Fibroblast of skin of abdomen (primary cell): ENCODE measurements at places on chromosomes 3 and 15.

- no peak for DNase-seq
Observed at GRCh38 chr3:52120556-52121463, 33.4 kb downstream of the POC1A start.

GRCh38 chr3:117200962-117201361 is 491.4 kb downstream of the TUSC7 start:
- DNase-seq, result no peak

GRCh38 chr15:42270996-42271395 is 2.0 kb upstream of the GANC start:
- DNase-seq, result no peak

GRCh38 chr3:51385621-51386091 is 565 bp downstream of the MANF start:
- no peak for DNase-seq

GRCh38 chr15:40906991-40907802 is 12.9 kb downstream of the VPS18 start:
- peak; percentile 17 for DNase-seq

GRCh38 chr3:9946112-9947024 is 5.8 kb downstream of the PRRT3 start:
- DNase-seq, result peak; percentile 89

DNA sequence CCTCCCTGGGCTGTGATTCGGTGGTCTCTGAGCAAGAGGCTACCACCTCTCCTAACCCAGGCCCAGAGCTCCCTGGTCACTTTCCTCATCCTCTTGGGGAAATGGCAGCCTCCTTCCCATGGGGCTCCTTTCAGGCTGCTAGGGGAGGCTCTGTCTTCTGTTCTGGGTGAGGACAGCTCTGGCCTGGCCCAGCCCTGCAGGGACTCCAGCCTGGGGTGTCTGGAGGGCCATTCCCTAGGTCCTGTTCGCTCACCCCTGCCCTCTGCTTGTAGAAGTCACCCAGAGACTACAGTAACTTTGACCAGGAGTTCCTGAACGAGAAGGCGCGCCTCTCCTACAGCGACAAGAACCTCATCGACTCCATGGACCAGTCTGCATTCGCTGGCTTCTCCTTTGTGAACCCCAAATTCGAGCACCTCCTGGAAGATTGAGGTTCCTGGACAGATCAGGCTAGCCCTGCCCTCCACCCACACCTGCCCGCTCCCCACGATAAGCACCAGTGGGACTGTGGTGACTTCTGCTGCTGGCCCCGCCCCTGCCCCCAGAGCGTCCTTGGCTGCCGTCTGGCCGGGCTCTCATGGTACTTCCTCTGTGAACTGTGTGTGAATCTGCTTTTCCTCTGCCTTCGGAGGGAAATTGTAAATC is 30.9 kb downstream of the PRKCD start:
- DNase-seq, result no peak

GRCh38 chr3:15345608-15346137 is 13.3 kb upstream of the SH3BP5 start:
- DNase-seq, result no peak

DNA sequence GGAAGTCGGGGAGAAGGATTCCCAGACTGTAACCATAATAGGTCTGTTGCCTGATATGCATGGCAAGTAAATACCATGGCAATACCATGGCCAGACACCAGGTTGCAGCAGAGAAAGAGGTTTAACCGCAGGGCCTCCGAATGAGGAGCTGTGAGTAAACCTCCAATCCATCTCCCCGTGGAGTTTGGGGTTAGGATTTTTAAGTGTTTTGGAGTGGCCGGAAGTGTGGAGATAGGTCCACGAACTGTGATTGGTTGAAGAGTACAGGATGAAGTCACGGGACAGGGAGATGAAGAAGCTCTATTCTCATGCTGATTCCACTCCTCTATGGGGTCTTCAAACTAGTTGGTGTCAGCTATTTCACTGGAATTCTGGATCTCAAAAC is 127.9 kb downstream of the ST8SIA2 start:
- DNase-seq, result peak; percentile 83

DNA sequence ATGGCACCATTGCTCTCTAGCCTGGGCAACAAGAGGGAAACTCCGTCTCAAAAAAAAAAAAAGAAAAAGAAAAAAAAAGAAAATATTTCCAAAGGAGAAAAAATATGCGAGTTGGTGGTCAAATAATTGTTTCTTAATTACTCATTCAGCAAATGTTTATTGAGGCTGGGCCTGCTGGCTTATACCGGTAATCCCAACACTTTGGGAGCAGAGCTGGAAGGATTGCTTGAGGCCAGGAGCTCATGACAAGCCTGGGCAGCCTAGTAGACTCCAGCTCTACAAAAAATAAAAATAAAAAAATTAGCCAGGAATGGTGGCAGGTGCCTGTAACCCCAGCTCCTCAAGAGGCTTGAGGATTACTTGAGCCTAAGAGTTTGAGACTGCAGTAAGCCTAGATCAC is 4.1 kb downstream of the KNL1 start:
- peak; percentile 21 for DNase-seq

DNA sequence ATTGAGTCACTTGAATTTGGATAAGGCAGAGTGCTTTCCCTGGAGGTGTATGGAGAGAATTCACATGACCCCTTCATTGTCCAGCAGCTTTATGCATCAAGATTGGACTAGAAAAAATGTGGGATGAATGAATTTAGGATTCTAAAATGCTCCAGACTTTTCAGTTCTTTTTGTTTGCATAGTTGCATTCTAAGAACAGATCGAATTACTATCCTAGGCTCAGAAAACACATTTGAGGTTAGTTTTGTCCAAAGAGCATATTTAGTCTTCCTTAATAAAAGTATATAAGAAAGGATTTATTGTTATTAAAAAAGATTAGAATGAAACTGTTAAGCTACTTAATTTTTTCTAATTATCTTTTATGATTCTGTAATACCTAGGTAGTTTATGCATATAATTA is 127.4 kb downstream of the UBE2E2 start:
- DNase-seq, result no peak

DNA sequence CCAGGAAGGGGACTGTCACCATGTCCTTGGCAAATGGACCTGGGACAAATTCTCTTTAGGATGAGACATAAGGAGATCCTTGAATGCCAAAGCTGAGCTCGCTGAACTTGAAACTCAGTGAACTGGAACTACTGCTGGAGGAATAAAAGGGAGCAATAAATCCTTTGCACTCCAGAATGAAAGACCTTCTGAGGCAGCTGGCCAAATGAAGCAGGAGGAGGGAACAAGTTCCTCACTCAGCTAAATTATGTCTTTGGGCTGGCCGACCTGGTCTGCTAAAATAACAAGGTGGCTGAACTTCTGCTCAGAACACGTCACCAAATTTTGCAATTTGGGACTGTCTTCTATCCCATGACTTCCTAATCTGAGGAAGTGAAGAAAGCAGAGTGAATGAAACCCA is 314.7 kb downstream of the LPP start:
- DNase-seq, result no peak

GRCh38 chr3:159916052-159916451 is 72.6 kb upstream of the IL12A start:
- DNase-seq, result no peak

DNA sequence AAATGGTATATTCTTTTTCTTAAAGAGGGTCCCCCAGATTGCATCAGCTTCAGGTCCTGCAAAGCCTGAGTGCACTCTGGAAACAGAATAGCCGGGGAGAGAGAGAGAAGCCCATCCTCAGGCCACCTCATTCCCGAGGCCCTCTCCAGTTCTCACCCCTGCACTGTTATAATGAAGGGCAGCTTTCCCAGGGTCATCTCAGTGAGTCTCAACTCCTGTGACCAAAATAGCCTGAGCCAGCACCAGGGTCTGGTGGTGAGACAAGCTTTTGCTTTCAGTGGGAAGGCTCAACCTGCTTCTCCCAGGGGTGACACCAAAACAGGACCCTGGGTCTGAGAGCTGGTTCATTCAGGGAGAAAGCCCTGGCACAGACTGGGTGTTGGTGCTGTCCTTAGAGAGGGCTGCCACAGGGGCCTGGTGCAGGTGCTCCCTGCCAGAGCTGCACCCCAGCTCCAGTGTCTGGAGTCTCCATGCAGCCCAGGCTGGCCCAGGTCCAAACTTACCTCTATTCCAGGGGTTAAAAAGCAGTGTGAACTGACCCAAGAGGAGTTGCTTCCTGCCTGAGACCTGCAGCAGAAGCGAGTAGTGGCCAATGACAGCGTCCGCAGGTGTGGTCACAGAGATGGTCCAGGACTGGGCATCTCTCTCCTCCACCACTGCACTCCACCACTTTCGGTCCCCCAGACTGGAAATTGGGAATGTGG is 6.1 kb downstream of the EPB42 start:
- no peak for DNase-seq

- no peak for DNase-seq
Observed at GRCh38 chr3:50373146-50374051, 14.1 kb upstream of the TMEM115 start.

GRCh38 chr3:126528419-126528799 is 4.5 kb downstream of the CHST13 start:
- DNase-seq, result no peak

DNA sequence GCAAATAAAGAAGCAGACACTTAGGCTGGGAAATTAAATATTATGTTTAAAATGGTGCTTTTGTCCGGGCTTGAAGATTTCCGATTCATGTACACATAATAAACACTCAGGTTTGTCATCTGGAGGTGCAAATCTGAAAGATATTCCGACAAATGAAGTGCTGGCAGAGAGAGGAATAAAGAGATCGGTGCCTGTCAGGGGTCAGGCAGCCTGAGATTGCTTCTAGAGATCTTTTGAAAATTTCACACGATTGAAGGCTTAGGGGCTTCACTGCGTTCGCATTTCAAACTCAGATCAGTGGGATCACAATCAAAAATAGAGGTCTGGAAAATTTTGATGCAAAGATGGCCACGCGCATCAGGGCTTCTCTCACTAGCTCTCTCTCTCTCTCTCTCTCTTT is 33.2 kb downstream of the NR2F2 start:
- DNase-seq, result no peak

GRCh38 chr15:32098033-32098432 is 67.7 kb downstream of the CHRNA7 start:
- DNase-seq, result no peak

GRCh38 chr15:84702961-84703482 is 12.9 kb downstream of the SEC11A start:
- DNase-seq, result no peak

- no peak for DNase-seq
Observed at GRCh38 chr3:195269375-195270078, 1.4 kb downstream of the XXYLT1 start.

- DNase-seq, result no peak
Observed at GRCh38 chr3:186784820-186785494, 1.6 kb downstream of the EIF4A2 start.

DNA sequence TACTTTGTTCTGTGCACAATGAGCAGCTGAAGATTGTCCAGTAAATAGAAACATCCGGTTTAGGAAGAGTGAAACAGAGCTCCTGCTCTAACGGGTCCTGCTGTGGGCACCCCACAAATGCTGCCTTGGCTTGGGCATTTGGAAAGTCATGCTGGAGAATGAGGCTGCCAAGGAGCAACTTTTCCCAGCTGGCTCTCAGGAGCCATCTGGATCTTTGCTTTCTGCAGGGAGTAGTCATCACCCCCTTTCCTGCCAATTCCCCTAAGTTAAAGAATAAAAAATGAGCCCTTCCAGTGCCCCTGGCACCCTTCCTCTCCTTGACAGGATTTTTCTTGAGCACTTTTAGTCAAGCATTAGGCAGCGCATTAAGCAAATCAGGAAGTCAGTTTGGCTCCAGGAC is 90.0 kb downstream of the FAM43A start:
- DNase-seq, result no peak

GRCh38 chr3:184117636-184118035 is 17.5 kb upstream of the EIF2B5 start:
- no peak for DNase-seq

GRCh38 chr15:34688699-34689098 is 66.1 kb downstream of the GJD2 start:
- DNase-seq, result no peak

DNA sequence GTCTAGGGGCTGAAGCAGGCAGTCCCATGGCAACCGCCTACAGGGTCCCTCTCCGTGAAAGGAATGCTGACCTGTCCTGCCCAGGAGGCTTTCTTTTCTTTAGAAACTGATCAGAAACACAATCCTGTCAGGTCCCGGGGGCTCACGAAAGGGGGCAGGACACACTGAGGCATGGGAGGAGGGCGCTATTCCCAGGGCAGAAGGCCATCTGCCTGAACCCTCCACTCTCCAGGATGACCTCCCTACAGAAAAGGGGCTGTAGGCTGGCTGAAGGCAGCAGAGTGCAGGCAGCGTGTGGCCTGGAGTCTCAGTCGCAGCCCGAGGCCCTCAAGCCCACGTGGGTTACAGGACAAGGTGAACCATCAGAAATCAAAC is 18.4 kb upstream of the LRRK1 start:
- DNase-seq, result no peak

DNA sequence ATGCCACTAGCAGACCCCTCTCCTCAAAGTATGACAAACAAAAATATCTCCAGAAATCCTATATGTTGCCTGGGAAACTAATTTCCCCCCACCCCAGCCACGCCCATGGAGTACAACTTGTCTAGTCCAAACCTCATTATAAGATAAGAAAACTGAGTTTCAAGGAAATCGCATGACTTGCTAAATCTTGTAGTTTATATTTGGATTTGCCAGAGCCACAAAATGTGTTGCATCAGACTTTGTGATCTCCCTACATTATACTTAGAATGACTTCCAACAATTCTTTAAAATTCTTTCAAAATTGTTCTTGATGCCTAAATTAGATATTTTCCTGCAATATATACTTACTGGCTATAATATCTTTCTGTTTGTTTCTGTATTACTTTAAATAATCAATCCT is 1034.4 kb downstream of the IGSF11 start:
- DNase-seq, result no peak

GRCh38 chr15:100867433-100867832 is 12.2 kb upstream of the ALDH1A3 start:
- DNase-seq, result no peak

DNA sequence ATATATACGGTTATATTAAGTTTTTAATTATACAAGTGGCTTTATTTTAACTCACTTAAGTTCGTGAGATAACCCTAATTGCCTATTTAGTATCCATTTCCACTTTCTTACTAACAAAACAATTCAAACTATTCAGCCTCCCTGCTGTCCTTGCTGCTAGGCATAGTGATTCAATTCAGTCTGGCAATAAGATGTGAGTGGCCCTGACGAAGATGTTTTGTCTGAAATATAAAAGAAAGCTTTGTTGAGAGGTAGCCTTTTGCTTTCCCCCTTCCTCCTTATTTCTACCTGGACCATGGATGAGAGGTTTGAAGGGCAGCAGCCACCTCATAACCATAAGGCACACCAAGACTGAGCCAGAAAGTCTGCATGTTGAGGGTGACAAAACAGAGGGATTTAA is 89.3 kb upstream of the TRIM42 start:
- DNase-seq, result no peak

DNA sequence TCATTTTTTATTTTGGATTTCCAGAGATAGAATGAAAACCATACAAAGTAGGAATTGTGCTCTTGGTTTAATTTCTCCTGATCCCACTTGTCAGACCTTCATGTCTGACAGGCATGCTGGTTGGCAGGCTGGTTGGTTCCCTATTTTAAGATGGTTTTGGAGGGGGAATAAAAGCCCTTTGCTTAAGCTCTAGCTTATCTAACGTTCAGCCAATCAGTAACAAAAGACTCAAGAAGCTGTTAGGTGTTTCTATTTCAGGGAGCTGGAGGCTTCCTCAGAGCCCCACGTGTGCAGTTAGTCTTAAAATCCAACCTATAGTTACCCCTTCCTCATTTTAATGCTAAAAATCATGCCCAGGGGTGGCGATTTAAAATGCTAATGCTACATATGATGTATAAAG is 40.5 kb upstream of the XIRP1 start:
- no peak for DNase-seq

GRCh38 chr3:50442945-50443579 is 60.4 kb downstream of the CACNA2D2 start:
- DNase-seq, result no peak

- peak; percentile 44 for DNase-seq
Observed at GRCh38 chr15:49467746-49468480, 44.9 kb downstream of the FGF7 start.
